ENCODE measurements at places on chromosomes 3 and 15.

DNA sequence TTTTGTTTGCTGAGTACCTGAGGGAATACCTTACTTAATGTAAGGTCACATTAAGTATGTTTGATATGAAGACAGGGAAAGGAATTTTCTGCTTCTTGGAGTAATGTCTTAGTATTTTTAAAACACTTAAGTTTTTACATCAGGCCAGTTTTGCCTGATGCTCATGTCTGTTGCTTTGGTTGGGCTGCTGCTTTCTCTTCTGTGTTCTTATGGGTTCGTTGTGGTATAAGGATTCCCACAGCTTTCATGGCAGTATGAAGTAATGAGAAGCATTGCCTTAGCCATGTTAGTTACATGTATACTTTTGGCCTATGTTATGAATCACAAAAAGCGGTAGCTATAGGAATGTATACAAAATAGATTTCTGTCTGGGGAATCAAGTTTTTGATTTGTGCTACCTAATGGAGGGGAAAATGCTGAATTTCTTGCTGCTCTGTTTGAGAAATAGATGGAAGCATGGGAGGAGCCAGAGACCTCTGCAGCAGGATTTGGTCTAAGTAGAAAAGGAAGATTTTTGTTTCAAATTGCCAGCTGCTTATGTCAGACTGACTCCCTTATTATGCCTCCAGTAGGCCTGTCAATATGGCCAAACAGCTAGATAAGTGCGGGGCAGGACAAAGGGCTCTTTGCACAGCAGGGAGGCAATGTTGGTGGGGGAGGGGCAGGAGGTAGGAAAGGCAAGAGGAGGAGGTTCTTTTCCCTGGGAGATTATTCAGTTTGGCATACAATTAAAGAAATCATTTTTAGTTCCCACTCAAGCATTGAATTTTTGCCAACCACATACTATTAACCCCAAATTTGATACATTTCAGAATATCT, 5.2 kb downstream of the SETD5 start:
- peak; percentile 74 for DNase-seq

DNA sequence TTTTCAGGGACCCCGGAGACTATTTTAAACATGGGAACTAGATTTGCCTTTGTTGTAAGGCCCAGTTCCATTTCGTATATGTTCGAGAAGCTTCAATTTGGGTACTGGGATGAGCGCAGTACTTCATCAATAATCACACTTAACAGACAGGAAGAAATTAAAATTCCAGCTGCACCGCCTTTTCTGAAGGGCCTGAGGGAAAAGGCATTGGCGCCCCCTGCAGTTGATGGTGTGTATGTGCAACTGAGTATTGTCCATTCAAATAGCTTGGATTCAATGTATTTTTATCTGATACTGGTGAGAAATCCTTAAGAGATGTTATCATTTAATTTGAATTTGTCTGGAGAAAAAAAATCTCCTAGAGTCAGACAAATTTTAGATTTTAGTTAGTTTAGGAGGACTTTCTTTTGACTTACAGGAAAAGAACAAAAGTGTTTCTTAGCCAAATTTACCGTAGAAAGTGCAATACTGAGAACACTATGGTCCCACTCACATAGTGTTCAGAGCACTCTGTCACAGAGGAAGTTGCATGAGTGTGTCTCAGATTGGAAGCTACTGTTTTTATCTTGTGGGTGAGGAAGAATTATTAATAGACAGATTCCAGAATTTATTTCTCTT, 5.4 kb upstream of the ALDH1A2 start:
- peak; percentile 80 for DNase-seq

GRCh38 chr3:158991146-158991705, 189.4 kb downstream of the MFSD1 start:
- DNase-seq = no peak

- DNase-seq = no peak
These were observed 4.3 kb downstream of the SUCLG2 start for GRCh38 chr3:67650084-67650483.

- no peak for DNase-seq
These were observed 45.5 kb downstream of the TFG start for GRCh38 chr3:100754563-100755334.

DNA sequence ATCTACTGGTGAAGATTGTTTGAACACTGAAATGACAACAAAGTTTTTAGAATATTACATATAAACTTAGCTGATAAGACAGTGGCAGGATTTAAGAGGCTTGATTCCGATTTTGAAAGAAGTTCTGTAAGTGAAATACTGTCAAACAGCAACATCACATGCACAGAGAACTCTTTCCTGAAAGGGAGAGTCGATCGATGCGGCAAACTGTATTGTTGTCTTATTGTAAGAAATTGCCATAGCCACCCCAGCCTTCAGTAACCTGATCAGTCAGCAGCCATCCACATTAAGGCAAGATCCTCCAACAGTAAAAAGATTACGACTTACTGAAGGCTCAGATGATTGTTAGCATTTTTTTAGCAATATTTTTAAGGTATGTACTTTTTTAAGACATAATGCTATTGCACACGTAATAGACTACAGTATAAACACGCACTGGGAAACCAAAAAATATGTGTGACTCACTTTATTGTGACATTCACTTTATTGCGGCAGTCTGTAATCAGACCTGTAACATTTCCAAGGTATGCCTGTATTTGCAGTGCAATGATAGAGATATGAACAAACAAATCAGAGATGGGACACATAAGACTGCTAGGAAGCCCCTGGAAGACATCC, 225.6 kb upstream of the UBE2E1 start:
- DNase-seq = no peak

GRCh38 chr3:62843508-62843907, 31.7 kb downstream of the CADPS start:
- DNase-seq = no peak

GRCh38 chr3:105876780-105877327, 8.0 kb upstream of the CBLB start:
- DNase-seq = no peak

GRCh38 chr3:68855620-68856019, 76.7 kb downstream of the TAFA4 start:
- DNase-seq = no peak

DNA sequence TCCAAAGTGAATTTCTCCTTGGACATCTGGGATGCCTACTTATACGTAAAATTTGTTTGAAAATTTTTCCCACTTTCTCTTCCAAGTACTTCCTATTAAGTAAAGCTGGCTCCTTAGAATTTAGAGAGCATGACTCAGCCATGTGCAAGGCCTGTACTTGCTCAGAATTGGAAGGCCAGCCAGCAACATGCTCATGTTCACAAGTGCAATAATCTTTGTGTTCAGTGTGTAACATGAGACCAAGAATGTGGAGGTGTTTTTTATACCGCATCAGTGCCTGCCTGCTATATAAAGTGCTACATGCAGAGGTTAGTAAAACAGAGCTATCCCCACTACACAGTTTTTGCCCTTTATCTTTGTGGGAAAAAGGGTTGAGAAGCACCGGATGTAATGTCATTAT, 151.9 kb upstream of the FEZF2 start:
- no peak for DNase-seq

GRCh38 chr3:184296616-184297015, 2.4 kb upstream of the PSMD2 start:
- DNase-seq = no peak

DNA sequence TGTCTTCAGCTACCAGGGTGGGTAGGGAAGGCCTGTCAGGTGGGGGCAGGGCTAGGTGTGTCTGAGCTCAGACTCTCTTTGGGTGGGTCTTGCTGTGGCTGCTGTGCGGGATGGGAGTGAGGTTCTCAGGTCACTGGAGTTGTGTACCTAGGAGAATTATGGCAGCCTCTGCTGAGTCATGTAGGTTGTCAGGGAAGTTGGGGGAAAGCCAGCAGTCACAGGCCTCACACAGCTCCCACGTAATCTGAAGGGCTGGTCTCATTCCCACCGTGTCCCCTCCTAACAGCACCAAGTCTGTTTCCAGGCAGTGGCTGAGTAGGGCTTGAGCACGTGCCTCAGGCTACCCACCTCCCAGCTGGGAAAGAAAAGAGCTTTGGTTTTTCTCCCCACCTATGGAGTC, 67.0 kb downstream of the CHCHD4 start:
- no peak for DNase-seq

GRCh38 chr15:70387081-70387480, 289.4 kb upstream of the TLE3 start:
- DNase-seq = no peak

DNA sequence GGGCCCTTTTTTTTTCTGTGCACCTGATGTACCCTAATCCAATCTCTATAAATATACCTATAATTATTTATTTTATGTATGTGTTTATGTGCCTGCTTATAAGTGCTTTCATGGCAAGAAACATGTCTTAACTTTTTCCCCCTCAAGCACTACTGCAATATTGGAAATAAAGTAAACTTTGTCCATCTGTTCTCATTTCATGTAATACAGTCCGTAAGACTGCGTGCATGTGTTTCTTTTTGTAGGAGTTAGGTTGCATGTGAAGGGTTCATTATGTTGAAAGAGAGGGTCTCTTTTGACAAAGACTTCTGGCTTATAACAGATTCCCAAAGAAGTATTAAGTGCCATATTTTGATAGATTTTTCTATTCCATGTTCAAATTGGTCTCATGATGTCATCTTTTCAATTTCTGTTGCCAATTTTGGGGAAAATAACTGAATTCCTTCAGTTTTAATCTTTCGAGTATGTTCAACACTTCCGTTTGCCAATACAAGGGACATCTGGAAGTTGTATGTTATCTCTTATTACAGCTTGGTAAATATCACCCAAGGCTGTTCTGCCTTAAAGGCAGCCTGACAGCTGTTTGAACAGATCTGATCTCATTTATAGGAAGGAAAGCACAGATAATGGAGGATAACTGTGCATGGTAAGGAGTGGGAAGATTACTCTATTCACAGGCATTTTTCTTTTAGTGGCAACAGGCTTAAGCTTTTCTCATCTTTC, 273.1 kb upstream of the SGO1 start:
- no peak for DNase-seq

DNA sequence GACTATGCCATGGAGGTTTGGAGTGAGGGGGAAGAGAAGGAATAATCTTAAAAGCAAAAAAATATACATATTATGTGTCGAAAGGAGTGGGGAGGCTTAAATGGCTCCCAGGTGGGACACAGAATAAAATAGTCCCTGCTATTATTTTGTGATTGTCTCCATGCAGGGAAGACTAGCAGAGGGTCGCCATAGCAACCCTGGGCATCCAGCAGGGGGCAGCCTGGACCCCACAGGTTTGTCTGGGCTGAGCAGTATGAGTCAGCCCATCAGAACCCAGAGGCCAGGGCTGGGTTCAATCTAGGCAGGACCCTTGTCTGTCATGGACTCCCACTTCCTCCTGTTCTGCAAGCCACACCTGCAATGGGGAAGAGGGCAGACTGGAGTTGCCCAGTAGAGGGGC, 17.6 kb upstream of the LINGO1 start:
- DNase-seq = no peak

DNA sequence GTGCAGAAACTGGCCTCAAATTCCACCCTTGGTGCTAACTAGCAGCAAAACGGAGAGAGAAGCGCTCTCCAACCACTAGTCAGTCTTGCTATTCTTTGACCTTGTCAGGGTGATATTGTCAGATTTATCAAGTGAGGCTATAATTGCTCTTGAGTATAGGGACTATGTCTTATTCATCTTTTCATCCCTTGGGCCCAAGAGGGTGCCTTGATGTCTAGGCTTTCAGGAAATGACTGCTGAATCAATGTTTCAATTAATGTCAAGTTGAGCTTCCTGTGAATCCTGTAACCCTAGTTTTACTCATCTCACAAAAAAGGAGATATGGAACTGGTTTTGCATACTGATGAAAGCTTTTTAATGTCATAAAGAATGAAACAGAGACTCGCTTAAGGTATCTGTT, 701.3 kb downstream of the EDEM1 start:
- DNase-seq = no peak

- no peak for DNase-seq
These were observed 14.4 kb upstream of the TM4SF4 start for GRCh38 chr3:149460117-149460516.

GRCh38 chr3:171967137-171967783, 72.1 kb upstream of the FNDC3B start:
- no peak for DNase-seq

- no peak for DNase-seq
These were observed 913.8 kb downstream of the FHIT start for GRCh38 chr3:60337421-60337820.

GRCh38 chr15:60184579-60184978, 180.5 kb downstream of the FOXB1 start:
- DNase-seq = no peak

DNA sequence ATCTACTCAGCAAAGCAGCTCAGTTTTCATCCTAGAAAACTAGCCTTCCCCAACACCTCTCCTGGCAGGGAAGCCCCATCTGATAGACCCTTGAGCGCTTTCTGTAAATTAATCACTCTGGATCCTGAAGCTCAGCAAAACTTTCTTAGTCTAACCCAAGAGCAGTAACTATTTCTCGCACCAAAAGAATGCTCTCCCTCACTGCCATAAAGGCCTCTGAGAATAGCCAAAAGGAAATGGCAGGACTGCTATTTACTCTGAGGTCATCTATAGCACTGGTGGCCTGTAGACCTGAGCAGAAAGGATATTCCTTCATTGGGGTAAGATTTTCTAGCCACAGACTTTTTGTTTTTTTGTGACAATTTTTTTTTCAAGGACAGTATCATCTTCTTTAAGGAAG, 345.8 kb upstream of the ADAMTS9 start:
- no peak for DNase-seq

DNA sequence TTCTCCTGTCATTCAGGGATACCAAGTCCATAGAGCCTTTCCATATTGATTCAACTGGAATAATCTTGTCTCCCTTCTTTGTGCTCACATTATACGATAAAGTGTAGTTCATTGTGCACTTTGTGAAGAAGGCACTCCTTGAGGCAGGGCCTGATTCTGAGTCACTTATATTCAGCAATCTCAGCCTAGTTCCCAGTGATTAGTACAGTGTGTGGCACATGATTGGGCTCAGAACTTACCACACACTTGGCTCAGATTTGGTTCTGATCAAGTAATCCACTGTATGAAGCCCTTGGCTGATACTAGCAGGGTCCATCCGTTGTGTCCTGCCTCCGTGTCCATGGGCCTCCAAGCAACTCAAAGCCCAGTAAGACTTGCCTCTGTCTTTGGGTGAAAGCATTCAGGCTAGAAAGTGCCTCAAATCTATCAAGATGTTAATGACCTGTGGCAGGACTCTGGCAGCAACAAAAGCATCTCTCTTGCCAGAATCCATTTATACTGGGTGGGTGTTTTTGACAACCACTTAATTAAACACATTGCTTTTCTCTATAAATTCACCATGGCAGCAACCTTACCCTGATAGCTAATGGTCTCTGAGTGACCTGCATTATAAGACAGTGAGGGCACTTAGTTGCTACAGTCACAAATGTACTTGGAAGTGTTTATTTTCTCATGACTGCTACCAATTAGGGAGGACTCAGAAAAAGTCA, 51.3 kb downstream of the TPRG1 start:
- DNase-seq = no peak

- no peak for DNase-seq
These were observed 26.1 kb downstream of the PCCB start for GRCh38 chr3:136276049-136276755.

Data from head of caudate nucleus (tissue), 42 donors.